Non-pigmented ciliary epithelial cell (primary cell): ENCODE measurements at places on chromosomes 6 and 20.

GRCh38 chr6:8707956-8708772 is 272.8 kb upstream of the SLC35B3 start:
- DNase-seq: peak; percentile 13

- no peak for DNase-seq
Measured at GRCh38 chr6:75117701-75118100, 88.2 kb downstream of the COL12A1 start.

GRCh38 chr6:422433-423054 is 31.0 kb downstream of the IRF4 start:
- DNase-seq: peak; percentile 95

DNA sequence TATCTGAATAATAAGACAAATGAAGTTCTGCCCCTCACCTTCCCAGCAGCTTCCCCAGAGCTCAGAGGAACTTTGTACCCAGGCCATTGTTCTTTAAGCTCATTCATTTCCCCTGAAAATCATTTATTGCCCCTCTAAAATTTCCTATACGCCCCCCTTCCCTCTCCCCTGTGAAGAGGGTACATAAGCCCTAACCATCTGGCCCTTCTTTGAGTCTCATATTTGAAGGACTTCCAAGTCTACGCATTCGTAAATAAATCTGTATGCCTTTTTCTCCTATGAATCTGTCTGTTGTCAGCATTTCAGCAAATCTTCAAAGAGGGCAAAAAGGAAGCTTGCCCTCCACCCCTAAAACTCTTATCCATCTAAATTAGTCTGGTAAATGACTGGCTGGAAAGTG is 73.1 kb upstream of the DST start:
- no peak for DNase-seq

GRCh38 chr20:8796088-8796660 is 272.7 kb upstream of the PLCB4 start:
- no peak for DNase-seq

- DNase-seq: no peak
Measured at GRCh38 chr6:113315879-113316278, 541.3 kb upstream of the MARCKS start.

DNA sequence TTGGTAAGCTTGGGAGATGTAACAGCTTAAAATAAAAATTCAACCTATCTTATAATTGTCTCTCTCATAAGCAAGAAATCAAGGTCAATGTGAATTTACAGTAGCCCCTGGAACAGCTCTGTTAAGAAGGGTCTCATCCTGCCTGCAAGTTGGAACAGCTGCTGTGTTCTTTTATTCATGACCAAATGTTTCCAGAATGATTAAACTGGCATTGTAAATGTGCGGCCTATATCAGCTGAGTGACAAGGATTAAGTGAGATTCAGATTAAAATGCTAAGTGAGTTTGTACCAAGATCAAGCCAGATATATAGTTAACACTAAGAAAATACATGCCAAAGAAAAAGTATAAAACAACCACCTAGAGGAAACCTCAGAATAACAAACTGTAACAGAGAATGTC is 45.3 kb upstream of the NRSN1 start:
- no peak for DNase-seq

- no peak for DNase-seq
Measured at GRCh38 chr6:104477569-104477968, 382.1 kb downstream of the HACE1 start.

- no peak for DNase-seq
Measured at GRCh38 chr20:16308754-16309153, 264.5 kb downstream of the KIF16B start.

DNA sequence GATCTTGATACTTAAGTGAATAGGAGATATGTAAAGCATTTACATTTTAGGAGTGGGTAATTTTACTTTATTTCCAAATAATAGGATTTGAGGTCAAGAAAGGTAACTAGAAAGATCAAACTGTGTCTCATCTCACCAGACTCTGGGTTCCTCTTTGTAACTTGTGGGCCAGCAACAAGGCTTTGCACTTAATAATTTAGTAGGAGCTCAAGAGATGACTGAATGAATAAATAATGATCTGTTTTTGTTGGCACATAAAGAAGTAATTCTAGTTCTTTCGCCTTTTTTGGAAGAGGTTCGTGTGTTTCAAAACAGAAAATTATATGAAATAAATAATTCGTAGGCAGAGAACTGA is 67.4 kb upstream of the FABP7 start:
- DNase-seq: no peak

DNA sequence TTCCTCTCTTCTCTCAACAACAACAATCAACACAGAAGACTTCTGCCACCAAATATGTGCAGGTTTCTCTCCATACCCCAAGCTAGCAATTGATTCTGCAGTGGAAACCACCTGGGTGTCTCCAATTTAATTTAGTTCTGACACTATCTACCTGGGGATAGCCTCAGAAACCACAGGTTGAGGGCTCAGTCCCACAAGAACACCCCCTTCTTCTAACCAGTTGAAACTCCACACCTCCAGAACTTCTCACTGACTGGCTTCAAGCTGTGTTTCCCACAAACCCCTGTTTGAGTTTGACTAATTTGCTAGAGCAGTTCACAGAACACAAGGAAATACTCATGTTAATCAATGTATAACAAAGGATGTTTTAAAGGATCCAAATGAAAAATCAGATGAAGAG is 52.5 kb upstream of the SPTLC3 start:
- no peak for DNase-seq

DNA sequence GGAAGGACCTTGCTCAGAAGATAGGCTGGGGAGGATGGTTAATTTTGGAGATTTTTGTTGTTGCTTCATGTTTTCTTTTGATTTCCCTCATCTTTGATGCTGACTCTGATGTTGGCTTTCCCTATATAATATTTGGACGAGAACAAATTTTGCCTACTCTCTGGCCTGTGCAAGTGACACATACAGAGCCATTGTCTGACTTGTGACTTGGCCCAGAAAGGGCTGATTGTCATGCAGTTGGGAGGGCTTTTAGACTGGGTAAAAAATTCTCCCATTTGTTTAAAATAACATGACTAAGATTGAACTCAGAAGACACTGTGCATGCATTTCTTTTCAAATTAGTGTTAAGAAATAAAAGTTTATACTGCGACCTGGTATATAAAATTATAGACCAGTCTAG is 98.6 kb upstream of the SUPT3H start:
- no peak for DNase-seq

DNA sequence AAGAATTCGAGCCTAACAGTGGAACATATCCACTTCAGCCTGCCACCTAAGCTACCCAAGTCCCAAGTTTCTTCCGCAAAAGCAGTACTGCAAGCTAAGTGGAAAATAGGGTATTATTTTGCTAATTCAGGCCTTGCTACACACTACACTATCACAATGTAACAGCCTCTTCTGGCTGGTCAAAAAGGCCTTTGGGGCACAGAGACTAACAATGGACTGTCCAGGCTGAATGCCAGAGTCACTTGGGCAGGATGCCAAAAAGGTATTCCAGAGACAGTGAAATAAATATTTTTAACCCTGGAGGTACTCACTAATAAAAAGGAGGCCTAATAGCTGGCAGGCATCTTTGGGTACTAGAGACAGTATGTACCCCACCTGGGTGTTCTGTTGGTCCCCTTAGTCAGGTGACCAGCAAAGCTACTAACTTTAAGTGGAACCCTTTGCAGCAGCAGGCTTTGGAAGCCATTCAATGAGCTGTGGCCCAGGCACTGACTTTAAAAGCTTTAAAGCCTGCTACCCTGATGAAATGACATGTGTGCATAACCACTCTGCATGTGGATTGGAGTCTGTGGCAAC is 692.1 kb downstream of the HTR1B start:
- no peak for DNase-seq

DNA sequence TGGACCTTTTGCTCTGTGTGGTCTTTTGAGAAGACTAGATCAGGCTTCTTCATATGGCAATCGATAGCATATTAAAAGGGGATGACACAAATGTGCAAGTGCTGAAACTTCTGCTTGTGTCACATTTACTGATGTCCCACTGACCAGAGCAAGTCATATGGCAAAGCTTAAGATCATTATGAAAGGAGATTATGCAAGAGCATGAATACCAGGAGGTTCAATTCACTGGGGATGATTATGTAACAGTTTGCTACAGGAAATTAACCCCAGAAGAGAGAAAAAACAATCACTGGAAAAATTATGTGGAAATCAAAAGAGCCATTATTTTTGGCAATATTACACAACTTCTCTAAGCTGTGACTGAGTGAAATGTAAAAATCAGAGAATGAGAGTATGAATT is 13.7 kb upstream of the PRDM13 start:
- no peak for DNase-seq

DNA sequence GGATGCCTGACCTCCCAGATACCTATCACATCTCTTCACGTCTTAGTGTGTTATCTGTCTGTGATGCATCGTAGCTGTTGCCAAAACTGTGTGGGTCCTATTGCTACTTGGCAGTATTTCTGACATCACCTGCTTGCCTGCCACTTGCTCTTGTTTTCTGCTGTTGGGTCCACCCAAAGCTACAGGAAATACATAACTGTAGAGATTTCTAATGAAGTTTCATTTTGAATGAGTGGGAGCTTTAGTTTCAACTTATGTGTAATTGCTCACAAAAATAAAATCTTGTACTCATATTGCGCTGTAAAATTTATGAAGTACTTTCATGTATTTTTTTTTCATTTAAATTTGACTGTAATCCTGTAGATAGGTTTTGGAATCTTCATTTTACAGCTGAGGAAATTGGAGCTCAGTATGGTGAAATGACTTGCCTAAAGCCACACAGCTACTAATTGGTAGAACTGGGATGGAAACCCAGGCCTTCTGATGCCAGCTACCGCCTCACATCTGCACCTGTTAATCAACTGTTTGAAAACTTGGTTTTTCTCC is 113.6 kb upstream of the MAN1A1 start:
- no peak for DNase-seq

DNA sequence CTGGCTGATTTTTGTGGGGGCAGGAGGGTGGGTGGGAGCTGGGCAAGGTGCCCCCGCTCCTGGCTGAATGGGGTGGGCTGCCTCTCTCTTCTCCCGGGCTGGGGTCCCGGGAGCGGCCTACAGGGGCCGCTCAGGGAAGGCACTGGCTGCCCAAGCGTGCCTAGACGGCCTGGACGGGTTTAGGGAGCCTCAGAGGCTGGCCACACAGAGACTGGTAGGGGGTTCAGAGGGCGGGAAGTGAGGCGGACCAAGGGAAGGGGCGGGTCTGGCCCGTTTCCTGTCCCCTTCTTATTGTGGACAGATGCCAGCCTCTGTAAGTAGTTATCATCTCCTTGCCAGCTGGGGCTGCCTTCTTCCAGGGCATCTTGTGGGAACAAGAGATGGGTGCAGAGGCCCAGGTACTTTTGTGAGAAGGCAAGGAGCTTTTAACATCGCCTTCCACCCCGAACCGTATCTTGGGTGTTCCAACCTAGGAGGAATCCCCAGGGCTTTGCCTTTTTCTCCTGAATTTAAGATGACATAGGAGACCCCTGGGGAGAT is 437 bp downstream of the CD40 start:
- no peak for DNase-seq

GRCh38 chr20:48180024-48180423 is 394.7 kb upstream of the SULF2 start:
- DNase-seq: no peak

- DNase-seq: no peak
Measured at GRCh38 chr6:79196912-79197311, 37.6 kb downstream of the HMGN3 start.

GRCh38 chr6:105753620-105754211 is 332.4 kb upstream of the PRDM1 start:
- DNase-seq: no peak

- no peak for DNase-seq
Measured at GRCh38 chr6:160031442-160031841, 62.6 kb downstream of the IGF2R start.

DNA sequence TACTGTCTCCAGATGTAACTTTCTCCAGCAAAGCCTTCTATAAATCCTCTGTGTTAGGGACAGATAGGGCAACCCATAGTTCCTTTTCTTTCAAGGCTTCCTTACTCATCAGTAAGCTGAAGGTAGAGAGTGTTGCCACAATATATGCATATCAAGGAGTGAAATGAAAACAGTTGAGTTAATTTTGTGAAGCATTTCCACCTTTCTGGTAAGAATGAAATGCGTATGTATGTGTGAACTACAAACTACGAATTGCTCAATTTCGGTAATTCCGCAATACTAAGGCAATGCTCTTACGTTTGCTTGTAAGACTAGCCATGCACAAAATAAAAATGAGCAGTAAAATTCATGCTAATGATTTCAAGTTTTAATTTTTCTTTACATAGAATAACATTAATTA is 61.2 kb upstream of the HBS1L start:
- DNase-seq: no peak

DNA sequence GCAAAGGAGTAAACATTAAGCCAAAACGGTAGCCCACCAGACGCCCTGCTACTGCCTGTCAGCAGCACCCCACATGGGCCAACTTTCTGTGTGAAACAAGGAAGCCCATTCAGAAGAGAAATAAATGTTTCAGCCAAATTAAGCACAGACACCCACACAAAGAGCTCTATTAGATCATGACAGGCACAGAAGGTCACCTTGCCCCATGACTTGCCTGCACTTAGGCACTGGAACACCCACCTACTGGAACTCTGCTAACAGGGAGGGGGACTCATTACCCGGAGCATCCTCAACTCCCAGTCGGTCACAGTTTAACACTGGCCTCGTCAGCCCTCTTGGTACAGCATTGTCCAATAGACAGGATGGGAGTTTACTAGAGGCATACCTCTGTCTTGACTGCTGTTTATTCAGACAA is 31.8 kb downstream of the GFOD1 start:
- no peak for DNase-seq

- no peak for DNase-seq
Measured at GRCh38 chr6:119313937-119314884, 35.4 kb downstream of the MAN1A1 start.

GRCh38 chr6:95120984-95121383 is 456.4 kb upstream of the MANEA start:
- DNase-seq: no peak

DNA sequence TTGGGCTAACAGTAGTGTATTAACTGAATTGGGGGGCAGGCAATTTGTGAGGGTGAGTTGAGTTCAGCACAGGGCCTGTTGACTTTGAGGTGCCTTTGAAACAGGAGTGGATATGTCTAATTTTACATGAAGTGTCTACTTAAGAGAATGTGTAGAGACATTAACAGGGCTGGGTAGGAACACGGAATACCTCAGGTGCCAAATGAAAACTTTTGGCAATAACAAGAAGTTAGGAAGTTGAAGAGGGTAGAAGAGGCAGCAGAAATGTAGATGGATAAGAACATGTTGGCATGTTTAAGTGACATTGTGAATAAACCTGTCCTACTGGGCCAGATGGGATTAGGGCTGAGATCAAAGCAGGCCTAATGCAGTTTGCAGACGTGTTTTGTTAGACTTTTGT is 117.0 kb downstream of the SLC16A10 start:
- no peak for DNase-seq
